Cardiac muscle cell (in vitro differentiated cells and primary cell): ENCODE measurements at places on chromosomes 4 and X.
A peak's percentile ranks its signal among the peaks of the same experiment; 100 is the strongest.

GRCh38 chrX:153878969-153879653 lies 6.9 kb downstream of the L1CAM start:
- DNase-seq = peak; percentile 12

GRCh38 chrX:13158911-13159310 lies 114.5 kb upstream of the FAM9C start:
- DNase-seq = no peak

GRCh38 chrX:53320543-53321229 lies 39.3 kb upstream of the IQSEC2 start:
- no peak for DNase-seq

DNA sequence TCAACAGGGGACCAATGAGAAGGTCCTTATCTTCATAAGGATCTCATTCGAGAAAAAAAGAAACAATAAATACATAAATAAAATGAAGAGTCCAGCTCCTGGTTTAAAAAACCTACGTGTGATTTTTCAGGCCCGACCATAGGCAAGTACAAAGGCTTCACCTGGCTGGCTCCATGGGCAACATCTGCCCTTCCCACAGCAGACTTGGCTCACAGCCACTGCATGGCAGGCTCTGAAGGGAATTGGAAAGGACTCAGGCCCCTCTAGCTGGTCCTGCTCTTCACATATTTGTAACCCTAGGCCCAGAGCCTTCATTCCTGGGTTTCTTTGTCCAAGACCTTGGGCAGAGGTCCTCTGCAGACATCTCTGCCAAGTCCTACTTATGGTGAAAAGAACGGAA lies 228.1 kb downstream of the QDPR start:
- DNase-seq = no peak

GRCh38 chr4:133095591-133095990 lies 53.5 kb upstream of the PCDH10 start:
- no peak for DNase-seq

DNA sequence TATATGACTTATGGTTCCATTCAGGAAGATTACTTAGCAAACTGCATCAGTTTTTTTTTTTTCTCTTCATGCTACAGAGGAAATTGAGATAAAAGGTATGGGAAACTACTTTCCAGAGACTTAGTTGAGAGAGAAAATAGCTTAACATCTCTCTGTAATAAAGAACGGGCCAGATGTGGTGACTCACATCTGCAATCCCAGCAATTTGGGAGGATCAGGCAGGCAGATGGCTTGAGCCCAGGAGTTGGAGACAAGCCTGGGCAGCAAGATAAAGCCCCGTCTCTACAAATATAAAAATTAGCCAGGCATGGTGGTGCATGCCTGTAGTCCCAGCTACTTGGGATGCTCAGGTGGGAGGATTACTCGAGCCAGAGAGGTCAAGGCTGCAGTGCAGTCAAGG lies 271.2 kb upstream of the TENM3 start:
- DNase-seq = no peak

DNA sequence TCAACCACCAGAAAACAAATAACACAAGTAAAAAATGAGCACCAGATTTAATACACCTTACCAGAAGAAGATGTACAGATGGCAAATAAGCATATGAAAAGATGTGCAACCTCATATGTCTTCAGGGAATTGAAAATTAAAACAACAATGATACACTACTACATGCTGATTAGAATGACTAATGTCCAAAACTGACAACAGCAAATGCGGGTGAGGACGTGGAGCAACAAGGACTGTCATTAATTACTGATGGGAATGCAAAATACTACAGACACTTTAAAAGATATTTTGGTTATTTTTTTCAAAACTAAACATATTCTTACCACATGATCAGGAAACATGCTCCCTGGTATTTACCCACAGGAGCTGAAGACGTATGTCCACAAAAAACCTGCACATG lies 140.3 kb downstream of the FRYL start:
- no peak for DNase-seq

DNA sequence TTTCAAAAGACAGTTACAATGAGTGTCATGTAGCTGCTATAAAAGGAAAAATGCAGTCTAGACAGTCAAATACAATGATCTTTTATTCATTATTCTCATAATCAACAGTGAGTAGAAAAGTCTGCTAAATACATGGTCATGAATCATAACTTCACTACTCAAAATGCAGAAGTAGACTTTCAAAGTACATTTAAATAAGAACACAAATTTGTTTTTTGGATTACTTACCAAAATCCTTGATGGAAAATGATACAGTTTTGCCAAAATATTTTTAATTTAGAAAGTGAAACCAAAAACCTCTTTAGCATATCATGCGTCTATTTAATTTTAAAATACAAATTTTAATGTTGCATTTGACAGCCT lies 4.9 kb downstream of the ACSL4 start:
- DNase-seq = no peak

- DNase-seq = peak; percentile 53
These were observed 109.8 kb upstream of the PCDH7 start for GRCh38 chr4:30610361-30610760.

GRCh38 chr4:177427192-177427591 lies 15.0 kb downstream of the AGA start:
- peak; percentile 52 for DNase-seq

DNA sequence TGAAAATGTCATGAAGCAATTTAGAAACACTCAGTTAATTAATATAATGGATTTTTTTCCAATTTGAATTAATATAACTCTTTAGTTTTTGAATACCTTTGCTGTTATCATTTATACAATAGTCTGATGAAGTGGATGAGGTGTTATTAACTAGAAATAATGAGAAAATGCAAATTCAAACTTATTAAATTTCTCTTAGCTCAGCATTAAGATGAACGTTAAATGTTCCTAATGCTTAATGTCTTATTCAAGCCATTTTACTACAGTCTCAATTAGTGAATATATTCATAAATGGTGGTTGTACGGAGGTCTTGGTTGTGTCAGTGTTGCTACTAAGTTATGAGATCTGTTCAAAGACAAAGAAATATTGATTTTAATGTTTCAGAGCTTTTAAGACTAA lies 186.3 kb downstream of the DTHD1 start:
- no peak for DNase-seq

DNA sequence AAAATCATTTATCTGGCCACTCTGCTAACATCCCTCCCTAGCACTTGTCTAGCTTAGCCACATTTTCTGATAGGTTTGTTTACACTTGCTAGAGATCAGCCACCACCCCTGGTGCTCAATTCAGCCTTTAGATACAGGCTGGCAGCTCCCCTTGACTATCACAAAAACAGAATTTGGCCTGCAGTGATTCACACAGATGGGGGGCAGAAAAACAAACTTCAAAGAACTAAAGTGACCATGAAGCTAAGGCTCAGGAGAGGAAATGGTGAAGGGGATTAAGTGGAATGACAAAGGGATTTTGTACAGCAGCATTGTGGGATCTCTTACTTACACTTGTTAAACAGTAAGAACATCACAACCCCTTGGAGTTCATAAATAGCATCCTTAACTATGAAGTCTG lies 1718.0 kb upstream of the PCDH7 start:
- no peak for DNase-seq

DNA sequence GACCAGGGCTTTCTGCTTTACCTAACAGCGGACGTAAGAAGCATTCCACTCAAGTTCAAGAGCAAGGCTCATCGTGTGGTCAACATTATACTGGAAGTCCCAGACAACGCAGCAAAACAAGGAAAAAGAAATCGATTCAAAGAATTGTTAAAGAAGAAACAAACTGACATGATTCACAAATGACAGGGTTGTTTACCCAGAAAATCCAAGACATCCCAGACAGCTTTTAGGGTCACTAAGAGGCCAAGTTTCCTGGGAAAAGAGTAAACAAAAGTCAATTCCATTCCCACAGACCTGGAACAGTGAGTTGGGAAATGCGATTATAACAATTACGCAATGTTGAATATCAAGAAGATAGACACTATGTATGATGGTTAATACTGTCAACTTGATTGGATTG lies 21.5 kb upstream of the HTRA3 start:
- DNase-seq = peak; percentile 76

GRCh38 chrX:131521824-131522223 lies 22.1 kb upstream of the OR13H1 start:
- no peak for DNase-seq

GRCh38 chrX:45422216-45422925 lies 221.7 kb upstream of the DIPK2B start:
- no peak for DNase-seq

GRCh38 chr4:129490516-129490915 lies 394.6 kb downstream of the C4orf33 start:
- DNase-seq = no peak

DNA sequence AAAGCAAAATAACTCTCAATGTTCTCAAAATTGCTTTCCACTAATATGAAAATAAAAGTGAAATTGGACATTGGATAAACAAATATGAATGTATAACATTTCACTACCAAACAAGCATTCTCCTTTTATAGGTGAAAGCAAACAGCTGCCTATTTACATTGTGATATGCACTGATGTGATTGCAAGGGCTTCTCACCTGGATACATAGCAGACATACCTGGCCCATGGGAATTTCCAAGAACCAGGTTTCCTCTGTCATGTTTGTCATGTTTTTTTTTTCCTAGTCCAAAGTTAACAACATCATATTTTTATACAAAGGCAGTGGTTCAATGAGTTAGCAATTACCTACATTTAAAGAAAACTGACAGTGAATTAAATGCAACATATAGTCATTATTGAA lies 228.5 kb downstream of the ANKRD50 start:
- no peak for DNase-seq

GRCh38 chr4:78477276-78477675 lies 74.3 kb upstream of the ANXA3 start:
- DNase-seq = peak; percentile 45

DNA sequence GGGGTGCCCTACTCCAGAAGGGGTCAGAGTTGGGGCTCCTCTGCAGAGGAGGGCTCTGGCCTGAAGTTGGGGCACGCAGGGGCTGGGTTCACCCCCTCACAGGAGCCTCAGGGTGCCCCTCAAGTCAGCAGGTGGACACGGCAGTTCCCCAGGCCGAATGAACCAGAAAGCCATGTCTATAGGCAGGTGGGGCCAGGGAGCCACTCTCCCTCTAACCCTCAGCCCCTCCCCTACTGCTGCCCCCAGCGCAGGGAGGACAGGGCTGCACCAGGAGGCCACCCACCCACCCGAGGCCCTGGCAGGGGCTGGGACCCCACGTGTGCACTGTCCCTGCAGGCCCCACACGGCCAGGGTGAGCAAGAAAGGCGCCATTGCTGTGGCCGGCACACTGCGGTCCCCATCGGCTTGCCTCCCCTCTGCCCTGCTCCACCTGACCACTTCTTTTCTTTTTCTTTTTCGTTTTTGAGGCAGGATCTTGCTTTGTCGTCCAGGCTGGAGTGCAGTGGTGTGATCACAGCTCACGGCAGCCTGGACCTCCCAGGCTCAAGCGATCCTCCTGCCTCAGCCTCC lies 83.8 kb downstream of the FAM53A start:
- no peak for DNase-seq

DNA sequence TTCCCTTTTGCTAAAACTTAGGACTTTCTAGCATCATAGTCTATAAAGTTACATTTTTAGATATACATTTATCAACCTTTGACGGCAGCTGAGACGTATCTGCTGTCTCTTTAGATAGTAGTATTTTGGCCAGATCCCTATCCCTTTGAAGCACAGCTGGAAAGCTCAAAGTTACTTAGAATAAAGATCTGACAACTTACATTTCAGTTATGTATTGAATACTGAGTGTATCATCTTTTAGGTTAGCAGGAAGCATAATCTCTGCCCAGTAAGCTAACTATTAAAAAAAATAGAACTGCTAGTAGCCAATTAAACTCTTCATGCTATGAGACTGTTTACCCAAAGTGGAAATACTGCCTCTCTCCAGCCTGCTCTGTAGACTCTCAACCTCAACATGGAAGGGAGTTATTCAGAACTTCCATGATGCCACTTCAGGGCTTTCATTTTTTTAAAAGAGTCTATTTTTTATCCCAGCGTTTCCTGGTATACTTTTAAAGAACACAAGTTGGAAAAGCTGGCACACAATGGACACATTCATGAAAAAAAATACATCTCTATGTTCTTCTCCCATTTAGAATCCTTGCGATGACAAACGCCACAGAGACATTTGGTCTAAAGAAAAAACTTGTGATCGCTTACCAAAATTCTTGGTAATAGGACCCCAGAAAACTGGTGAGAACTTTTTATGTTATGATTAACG lies 126.3 kb downstream of the PRSS12 start:
- no peak for DNase-seq

DNA sequence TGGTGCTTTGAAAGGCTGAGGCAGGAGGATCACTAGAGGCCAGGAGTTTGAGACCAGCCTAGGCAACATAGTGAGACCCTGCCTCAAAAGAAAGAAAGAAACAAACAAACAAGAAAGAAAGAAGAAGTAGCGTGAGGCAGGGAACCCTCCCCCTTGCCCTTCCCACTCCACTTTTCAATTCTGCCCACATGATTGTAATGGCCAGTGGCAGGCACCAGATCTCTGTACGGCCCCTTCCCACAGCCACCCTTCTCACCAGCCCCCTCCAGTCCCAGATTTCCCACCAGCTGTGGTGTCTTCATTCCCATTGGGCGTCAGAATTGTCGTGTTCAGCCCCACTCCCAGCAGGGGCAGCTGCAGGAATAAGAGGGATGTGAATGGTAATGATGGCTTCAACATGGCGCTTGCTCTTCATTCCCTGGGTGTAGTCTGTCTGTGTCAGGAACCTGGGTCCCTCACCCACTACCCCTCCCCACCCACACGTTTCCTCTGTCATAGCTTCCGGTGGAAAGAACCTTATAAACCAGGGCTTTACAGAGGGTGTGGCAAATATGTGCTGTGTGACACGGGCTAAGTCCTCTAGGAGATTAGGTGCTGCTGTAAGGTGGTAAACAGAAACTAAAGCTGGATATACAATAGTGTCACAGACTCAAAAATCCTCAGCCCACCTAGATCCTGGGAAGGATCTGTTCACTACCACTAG lies at the start of gene IL2RG:
TSS of gene IL2RG (minus strand) at position 437 of the 703 bp plus-strand sequence. CDS start at position 399, 38 bp downstream.
- no peak for DNase-seq

DNA sequence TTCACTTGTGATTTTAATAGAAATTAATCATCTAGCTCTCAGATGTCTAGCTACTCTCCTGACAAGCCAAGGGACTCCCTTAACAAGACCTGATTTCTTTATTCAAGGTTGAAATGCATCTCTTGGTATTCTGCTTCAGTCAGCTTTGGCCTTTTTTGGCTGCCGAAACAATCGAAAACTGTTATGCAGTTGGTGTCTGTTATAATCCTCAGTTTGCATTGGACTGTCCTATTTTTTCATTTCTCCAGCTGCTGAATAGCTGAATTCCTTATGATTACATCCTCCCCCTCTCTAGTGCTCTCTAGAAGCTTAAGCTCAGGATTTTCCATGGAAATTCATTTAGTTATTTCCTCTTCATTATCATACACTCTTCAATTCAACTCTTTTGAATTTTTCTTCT lies 177.2 kb downstream of the TRIML1 start:
- DNase-seq = no peak

GRCh38 chr4:121711263-121712000 lies 14.7 kb upstream of the ANXA5 start:
- peak; percentile 97 for DNase-seq

- peak; percentile 23 for DNase-seq
These were observed 28.4 kb upstream of the SLITRK4 start for GRCh38 chrX:143664302-143664701.

GRCh38 chrX:30301963-30302362 lies 7.2 kb downstream of the NR0B1 start:
- peak; percentile 70 for DNase-seq
